SJSA1 (cell line): ENCODE measurements at places on chromosomes 1 and 21. TPM values are rescaled to one million over a fixed set of nuclear protein-coding genes. Genes with fewer than 3 reads are reported as not detected.

COL11A1 gene
- 470 and 511 TPM in 2 replicates for total RNA-seq

GRCh38 chr1:38207906-38208305 is 161.3 kb upstream of the POU3F1 start:
- DNase-seq: no peak

- DNase-seq: no peak
Observed at GRCh38 chr1:217153361-217153760, 430.1 kb upstream of the ESRRG start.

GRCh38 chr1:117260761-117261423 is 50.2 kb upstream of the VTCN1 start:
- no peak for DNase-seq

LY9 gene
- not detected in 2 replicates for total RNA-seq

- DNase-seq: no peak
Observed at GRCh38 chr1:160161965-160162705, 10.7 kb downstream of the ATP1A4 start.

DNA sequence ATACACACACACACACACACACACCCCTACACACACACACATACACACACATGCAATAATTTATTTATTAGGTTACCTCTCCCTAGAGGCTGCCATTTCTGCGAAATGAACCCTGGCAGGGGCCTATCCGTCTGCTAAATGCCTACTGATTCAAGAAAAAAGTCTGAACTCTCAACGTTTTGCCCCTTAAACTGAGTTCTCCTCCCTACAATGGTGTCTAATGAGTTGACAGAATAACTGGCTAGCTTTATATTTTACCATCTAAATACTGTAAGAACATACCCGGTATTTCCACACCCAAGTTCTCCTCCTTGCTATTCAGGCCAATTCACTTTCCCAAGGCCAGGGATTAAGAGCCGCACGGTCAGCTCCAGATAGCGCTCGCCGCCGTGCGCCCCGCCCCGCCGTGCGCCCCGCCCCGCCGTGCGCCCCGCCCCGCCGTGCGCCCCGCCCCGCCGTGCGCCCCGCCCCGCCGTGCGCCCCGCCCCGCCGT is 339 bp upstream of the RNPC3 start:
- no peak for DNase-seq

ALDH4A1 gene
- 5.6 and 10.8 TPM in 2 replicates for total RNA-seq
